ENCODE measurements at places on chromosomes 1 and 21.

- no peak for DNase-seq
Measured at GRCh38 chr1:226034482-226034881, 28.0 kb upstream of the H3-3A start.

DNA sequence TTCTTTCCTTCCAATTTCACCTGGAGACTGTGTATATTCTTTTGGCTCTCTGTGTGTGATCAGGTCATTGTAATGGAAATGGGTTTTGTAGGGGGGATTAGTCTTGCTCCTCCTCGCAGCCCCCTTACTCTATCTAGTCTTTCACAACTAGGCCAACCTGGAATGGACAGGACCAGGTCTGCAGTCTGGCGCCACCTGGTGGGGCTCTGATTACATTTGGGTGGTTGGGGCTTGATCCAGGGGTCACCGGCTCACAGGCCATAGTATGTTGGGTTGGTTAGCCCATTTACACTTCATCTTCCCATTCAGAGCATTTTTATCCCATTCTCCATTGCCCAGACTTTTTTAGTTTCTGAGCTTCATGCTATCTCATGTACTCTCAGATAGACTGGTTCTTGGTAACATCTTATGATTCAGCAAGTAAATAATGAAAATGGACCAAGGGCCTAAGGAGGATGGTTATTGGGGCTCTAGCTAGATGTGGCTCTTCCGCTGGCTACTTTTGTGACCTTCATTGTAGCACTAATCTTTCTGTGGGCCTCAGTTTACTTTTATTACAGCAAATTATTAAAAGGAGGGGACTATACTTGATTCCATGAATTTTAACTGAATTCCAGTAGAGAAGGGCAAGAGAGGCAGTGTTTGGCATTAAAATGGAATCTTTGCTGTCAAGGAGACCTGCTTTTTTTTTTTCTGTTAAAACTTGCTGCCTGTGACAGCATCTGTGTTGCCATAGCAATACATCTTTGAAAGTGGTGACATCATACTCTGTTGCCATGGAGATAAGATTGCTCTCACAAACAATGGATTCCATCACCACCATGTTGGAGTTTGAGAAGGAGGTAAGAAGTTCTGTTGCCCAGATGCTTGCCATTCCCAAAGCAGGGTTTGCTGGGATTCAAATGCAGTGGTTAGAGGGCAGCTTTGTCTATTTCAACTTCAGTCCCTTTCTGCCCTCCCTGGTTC is 150.1 kb downstream of the PLXNA2 start:
- DNase-seq = peak; percentile 20

DNA sequence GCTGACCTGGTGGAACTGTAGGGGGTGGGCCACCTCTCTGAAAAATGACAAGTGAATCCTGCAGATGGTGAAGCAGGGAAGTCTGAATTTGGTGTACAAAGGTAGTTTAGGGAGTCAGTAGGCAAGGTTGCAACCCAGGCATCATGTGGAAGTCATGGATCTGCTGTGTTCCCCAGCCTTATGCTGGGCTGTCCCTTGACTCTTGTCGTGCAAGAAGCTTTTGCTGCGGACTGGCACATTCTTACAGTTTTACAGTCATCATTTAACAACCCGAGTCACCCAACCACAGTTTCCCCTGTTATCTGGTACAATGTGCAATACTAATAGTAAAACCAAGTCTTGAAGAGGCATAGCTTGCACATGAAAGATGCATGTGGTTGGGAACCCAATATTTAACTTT is 13.2 kb downstream of the RHOU start:
- DNase-seq = no peak

DNA sequence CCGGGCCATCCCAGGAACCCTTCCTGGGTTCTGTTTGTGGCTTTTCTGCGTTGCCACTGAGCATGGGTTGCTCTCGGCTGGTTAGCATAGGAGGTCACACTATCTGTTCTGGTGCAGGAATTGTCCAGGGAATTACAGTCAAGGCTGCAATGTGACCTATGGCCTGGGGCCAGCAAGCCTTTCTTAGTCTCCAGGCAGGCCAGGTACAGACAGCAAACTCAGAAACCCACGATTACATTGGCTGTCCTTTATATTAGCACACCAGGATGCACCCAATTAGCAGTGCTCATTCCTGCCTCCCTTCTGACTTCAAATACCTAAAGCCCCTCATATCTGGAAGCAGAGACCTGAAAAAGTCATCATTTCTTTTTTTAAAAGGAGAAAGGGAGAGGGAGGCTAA is 55.2 kb downstream of the CD247 start:
- DNase-seq = no peak

DNA sequence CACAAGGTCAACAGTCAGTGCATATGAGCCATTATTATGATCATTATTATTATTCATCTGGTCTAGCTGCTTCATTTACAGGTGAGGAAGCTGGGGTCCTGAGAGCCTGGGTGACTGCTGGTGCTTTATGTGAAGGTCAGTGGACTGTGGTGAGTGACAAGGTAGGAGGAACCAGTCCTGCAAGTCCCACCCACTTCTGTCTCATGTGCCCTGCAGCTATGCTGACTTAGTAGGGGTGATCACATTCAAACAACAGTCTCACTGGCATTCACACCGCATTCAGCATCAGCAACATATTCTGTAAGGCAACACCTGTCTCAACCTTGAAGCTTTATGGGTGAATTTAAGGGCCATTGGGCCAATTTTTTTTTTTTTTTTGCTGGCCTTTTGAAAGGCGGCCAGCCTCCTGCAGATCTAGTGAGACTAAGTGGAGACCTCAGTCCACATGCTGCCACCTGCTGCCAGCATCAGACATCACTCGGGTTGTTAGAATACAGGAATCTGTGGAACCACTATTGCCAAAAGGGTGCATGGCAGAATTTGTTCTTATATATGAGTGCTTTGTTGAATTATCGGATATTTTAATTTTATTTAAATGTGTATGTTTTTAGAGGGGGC is 59.9 kb upstream of the CACNA1E start:
- DNase-seq = peak; percentile 15

DNA sequence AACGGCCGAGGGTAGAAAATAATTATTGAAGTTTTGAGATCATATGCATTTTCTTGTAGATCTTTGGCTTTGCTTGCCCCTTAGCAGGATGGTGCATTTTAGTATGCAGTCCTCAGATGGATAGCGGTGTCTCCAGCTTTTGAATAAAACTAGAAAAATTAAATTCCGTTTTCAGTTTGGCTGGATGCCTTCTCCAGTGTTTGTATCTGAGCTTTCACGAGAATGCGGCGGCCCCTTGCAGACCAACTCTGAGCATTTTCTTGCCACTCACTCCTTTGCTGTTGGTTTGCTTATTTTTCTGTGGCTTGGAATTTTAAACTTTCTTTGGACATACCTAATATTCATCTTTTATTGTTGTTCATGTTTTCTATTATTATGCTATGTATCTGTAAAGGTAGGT is 192.6 kb downstream of the NFIA start:
- DNase-seq = no peak

DNA sequence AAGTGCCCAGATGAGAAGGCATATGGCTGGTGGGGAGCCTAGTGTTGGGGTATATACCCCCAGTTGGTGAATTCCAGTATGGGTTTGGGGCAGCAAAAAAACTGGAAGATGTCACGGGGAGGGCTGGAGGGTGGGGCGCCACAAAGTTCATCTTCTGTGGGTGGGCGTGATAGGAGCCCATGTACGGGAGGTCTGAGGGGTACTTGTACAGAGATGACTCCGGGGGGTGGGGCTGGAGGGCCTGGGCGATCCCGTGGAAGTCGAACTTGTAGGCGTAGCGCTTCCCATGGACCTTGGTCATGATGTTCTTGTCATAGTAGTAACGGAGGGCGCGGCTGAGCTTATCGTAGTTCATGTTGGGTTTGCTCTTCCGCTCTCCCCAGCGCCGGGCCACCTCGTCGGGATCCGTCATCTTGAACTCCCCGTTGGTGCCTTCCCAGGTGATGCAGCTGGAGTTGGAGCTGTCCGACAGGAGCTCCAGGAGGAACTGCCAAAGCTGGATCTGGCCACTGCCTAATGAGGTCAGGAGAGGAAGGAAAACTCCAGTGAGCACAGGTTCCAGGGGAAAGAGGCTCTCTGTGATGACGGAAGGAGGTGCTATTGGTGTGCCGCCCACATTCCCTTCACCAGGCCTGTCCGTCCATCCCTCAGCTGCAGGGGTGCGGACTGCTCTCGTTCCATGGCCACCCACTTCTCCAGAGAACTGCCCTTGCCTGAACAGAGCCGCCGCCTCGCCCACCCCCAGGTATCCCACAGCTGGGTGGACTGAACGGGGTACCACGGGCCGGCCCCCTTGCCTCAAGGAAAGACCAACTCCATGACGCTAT is 114.7 kb downstream of the ERG start:
- DNase-seq = no peak

DNA sequence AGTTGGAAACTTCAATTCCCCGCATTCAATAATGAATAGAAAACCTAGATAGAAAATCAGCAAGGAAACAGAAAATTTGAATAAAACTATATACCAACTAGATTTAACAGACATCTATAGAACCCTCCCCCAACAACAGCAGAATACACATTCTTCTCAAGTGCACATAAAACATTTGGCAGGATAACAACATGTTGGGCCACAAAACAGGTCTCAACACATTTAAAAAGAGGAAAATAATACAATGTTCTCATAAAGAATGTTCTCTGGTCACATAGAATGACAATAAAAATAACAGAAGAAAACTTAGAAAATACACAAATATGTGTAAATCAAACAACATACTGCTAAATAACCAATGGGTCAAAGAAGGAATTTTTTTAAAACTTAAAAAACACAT is 24.9 kb downstream of the ITGB3BP start:
- no peak for DNase-seq

GRCh38 chr1:156448134-156448967 is 52.2 kb downstream of the MEF2D start:
- DNase-seq = no peak

DNA sequence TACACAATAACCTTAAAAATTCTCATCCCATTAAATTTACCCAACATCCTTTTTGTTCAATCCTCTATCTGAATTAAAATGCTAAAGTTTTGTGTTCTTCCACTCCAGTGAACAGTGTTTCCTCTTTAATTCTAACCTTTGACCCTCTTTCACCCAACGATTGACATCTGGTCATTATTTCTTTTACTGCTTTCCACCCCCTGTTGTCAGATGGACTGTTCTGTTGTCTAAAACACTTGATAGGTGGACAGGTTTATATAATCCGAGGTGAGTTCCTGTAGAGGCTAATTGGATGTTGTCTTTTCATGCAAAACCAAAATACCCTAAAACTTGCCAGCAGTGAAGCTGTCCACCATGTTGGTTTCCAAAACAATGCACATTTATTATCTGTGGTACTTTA is 73.4 kb upstream of the SERTAD4 start:
- no peak for DNase-seq

DNA sequence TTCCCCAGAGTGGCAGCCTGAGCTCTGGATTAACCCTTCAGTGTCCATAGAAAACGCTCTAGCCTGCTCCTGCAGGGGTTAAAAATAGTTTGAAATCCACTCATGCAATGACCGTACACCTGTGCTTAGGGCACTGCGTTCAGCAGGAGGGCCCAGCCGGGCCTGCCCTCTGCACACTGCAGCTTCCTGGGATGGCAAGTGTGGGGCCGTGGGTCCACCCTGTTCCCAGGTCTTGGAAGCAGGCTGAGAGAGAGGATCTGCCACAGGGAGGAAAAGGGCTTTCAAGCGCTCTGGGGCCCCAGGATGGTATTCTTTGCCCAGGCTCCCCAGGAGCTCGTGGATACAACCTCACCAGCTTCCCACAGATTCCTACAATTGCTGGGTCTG is 1.5 kb upstream of the S100B start:
- no peak for DNase-seq
